ENCODE measurements at places on chromosomes 16 and 17. TPM values are rescaled to one million over a fixed set of nuclear protein-coding genes. Genes with fewer than 3 reads are reported as not detected.

DNA sequence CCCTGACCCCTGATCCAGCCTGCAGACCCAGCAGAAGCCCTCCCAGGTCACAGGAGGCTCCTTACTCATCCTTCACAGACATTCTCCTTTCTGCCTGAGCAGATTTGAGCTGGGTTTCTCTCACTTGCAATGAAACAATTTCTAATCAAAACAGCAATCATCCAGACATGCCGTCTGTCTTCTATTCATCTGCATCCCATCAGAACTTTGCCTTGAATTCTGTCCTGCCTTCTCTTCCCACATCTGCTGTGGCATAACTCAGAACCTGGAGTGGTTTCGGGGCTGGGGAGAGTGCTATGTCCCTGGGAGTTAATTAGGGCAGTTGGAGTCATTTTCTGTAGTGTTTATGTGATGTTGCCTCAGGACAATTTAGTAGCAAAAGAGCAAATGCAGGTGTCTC, 278.6 kb downstream of the CBLN1 start:
- DNase-seq = no peak

DNA sequence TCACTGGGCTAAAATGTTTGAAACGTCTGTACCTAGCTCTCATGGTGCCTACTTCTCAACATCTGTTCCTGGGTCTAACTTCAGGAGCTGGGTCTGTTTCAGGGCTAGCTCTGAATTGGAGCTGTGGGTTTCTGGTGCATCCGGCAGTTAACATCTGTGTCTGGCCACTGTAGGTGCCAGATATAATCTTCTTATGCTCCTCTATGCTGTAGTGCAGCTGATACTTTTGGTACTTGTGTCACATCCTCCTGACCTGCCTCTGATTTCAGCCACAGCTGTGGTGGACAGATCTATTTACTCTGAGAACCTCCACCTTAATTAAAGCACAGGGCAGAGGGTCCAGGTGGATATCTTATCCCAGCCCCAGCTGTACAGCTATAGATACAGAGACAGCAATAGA, 496.5 kb upstream of the CDH11 start:
- DNase-seq = no peak

GRCh38 chr16:47481698-47482374, 20.7 kb downstream of the PHKB start:
- DNase-seq = no peak

- DNase-seq = no peak
Measured at GRCh38 chr17:28744104-28744971, 527 bp downstream of the TRAF4 start.

DNA sequence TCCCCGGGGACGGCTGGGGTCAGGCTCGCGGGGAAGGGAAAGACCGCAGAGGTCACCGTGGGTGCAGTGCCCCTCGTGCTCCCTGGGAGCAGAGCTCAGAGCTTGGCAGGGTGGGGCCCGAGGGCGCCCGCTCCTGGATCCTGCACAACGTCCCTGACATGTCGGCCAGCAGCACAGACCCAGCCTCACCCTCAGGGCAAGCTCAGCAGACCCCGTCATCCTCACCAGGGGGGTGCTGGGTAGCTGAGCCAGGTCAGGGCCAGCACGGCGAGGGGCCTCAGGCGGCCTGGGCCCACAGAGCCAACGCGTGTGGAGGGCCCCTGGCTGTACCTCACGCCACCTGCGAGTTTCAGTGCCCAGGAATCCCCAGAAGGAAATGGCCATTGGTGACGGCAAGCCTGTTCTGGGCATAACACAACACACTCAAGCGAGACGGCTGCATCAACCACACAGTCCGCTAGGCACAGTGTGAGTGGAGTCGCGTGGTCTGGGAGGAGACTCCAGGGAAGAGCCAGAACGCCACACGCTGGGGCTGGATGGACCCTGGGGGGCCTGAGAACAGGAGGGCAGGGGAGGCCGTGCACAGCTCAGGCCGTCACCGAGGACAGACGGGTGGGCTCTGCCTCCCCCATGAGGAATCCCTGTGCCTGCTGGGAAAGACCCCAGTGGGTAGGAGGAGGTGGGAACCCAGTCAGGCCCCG, 60.3 kb downstream of the ZNF778 start:
- no peak for DNase-seq

DNA sequence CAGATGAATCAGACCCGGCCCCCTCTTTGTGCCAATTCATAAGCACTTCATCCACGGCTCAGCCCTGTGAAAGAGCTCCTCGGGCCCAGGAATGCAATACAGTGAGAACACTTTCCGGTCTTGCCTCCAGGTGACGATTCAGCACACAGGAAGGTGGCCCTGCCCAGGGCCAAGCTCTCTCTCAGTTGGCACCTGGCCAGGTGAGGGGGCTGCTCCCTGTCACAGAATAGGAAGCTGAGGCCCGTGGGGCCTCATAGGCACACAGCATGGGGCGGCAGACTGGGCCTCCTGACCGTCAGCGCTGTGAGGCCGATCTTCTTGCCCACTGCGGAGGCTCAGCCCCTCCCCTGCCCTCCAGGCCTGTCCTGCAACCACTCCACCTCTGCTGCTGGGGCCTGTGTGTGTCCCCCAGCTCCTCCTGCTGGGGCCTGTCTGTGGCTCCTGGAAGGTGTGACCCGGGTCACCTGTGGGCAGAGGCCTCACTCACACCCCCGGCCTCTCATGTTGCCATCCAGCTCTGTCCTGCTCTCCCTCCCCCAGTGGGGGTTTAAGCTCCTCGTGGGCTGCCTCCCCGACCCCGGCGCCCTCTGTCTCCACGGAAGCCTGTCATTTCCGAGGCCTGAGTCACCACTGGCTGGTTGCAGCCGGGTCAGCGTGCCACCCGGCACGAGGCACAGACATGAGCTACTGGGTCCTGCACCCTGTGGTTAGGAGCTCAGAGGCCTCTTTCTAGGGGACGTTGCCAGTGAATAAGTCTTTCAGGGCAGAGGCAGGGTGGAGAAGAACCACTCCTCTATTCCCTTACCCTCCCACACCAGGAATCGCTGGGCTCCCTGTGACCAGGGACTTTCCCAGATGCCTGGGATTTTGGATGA, 114.4 kb downstream of the SEC14L1 start:
- DNase-seq = peak; percentile 58

Gene FBF1
- 18.7 TPM for total RNA-seq

DNA sequence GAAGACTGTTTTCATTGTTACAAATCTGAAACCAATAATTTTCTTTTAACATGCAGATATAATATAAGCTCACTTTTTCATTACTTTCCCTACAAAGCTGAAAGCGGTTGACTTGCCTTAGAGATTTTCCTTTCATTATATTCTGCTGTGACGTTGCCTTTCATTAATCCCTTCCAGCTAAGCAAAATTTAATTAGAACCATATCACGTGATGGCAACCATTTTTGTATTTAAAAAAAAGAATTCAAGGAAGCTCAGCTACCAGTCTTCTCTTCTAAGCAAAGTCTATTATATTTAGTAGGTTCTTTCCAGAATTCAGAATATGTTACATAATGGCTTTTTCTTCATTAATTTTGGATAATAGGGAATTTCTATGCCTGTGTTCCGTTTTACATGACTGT, 186.5 kb downstream of the PRKCA start:
- DNase-seq = no peak

DNA sequence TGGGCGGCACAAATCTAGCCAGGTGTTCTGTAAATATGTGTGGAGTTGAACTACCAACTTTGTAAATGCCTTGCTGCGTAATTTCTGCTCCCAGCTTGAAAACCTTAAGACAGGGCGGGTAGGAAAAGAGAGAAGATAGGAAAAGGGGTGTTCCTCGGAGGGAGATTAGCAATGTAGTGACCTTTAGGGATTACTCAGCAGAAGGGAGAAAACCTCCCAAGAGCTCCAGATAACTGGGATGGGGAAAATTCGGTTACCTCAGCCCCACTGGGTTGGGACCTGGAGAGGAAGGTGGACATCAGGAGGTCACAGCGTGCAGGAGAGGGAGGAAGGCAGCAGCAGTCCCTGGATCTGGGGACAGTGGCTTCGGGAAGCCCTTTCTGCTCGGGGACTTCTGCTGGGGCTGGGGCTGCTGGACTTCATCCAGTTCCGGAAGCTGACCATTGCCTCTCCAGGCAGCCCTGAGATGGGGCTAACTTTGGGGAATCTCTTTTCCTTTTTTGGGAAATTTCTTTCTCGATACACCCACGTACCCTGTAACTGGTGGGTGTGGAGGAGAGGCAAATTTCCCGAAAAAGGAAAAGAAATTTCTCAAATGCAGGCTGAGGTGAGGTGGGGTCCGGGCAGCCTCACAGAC, 39.2 kb downstream of the MPRIP start:
- peak; percentile 38 for DNase-seq

Gene PRAC2
- not detected for total RNA-seq

Gene WDR81
- 36.6 TPM for total RNA-seq

Gene CCL4
- total RNA-seq = 12.0 TPM

DNA sequence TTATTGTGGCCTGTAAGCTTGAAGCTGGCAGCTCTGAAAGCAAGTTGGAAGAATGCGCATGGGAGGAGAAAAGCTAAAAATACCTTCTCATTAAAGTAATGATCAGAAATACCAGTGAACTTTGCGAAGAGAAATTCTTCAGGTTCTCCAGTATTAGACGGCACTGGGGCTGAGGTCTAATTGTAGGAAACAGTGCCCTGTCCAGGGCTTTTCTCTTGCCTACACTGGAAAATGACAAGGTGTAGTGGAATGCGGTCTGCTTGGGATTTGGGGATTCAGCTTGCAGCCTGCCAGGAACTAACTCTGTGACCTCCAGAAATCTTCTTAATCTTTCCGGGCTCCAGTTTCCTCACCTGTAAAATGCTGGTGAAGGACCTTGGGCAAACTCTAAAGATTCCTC, 53.3 kb upstream of the KCNJ16 start:
- DNase-seq = no peak

GRCh38 chr16:75653922-75654321, 6.3 kb downstream of the TERF2IP start:
- no peak for DNase-seq

DNA sequence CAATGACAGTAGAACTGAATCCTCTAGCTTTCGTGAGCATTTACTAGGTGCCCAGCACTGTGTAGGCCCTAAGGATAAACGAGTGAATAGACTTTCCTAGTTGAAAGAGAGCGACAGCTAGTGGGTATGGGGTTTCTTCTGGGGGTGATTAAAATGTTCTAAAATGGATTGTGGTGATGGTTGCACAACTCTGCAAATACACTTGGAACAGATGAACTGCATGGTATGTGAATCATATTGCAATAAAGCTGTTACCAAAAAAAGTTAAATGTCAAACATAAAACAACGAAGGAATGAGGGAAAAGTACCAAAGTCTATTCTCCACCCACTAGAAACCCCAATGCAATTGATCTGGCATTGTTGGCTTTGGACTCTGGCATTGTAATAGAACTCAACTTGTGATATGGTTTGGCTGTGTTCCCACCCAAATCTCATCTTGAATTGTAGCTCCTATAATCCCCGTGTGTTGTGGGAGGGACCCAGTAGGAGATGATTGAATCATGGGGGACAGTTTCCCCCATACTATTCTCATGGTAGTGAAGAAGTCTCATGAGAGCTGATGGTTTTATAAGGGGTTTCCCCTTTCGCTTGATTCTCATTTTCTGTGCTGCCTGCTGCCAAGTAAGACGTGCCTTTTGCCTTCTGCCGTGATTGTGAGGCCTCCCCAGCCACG, 70.5 kb downstream of the MARF1 start:
- DNase-seq = no peak

DNA sequence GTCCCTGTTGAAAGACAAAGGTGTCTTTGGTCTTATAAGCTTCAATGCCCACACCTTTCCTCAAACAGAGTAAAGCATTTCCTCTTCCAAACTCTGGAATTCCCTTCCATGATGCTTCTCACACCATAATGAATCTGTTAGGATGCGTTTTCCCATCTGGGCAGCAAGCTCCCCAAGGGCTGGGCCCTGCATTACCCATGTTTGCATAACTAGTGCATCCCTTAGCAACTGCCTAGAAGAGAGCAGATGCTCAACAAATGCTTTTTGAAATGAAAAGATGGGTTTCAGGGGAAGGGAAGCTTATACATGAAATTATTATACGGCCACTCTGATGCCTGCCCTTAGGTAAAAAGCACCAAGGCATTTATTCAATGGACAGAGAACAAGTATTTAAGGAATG, 124.5 kb upstream of the CCL2 start:
- no peak for DNase-seq

- no peak for DNase-seq
Measured at GRCh38 chr17:7626307-7626706, 1.3 kb downstream of the SAT2 start.

Gene TOM1L1
- 18.4 TPM for total RNA-seq

Gene ACTG1
- 2,764 TPM for total RNA-seq

GRCh38 chr16:88013766-88014251, 62.6 kb downstream of the BANP start:
- no peak for DNase-seq

- DNase-seq = no peak
Measured at GRCh38 chr17:19497624-19498023, 36.0 kb upstream of the SLC47A1 start.

DNA sequence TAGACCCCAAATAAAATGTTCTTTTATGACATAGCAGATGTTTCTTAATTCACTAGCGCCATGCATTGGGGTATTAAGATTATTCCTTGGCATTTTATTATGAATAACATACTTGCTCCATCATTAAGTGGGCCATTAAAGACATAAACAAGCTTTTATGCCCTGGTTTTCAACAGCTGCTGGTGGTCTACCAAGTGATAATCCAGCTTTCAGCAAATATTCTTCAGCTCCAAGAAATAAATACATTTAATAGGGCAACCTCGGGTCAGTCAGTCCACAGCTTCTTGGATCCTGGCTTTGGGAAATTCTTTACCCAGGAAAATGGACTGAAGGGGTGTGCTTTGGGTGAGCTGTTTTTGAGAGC, 217.3 kb upstream of the IRX3 start:
- DNase-seq = no peak

- DNase-seq = no peak
Measured at GRCh38 chr16:66740533-66740932, 10.9 kb downstream of the DYNC1LI2 start.

DNA sequence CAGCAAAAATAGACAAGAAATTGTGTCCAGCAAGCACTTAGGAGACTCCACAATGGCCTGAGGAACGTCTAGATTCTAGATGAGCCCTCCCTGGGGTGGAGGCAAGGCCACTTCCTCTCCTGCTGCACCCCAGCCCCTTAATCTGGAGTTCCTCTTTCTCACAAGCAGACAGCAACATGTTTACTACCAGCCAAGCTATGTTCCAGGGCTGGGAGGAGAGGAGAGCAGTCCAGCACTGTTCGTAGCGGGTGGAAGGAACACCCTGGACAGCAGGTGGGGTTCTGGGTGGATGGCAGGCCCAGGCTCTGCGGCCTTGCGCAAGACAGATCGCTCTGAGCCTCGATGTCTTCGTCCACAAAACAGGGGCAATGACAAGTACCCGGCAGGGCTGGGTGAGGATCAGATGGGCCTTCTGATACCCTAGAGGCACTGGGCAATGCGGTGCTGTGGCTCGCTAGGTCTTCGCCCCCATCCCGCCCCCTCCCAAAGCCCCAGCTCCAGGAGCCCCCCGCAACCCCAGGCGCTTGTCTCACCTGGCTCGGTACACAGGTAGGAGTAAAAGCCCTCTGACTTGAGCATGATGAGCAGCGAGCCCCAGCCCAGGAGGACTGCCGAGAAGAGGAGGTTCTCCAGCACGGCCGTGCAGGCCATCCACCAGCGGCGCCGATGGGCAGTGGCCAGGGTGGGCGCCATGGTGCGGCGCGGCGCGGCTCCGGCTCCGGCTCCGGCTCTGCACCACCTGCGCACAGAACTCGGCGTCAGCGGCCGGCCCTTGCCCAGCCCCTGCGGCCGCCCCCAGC, 1.3 kb downstream of the SLC43A2 start:
- DNase-seq = no peak

- DNase-seq = no peak
Measured at GRCh38 chr16:11474617-11475291, 112.0 kb downstream of the LITAF start.

- DNase-seq = no peak
Measured at GRCh38 chr16:90018297-90018651, 982 bp downstream of the DBNDD1 start.

Data from breast epithelium (tissue), 4 donors.